ENCODE measurements at places on chromosomes 2 and 18. TPM values are rescaled to one million over a fixed set of nuclear protein-coding genes. Genes with fewer than 3 reads are reported as not detected.

The ANKRD23 gene
- 1.4 TPM for total RNA-seq

The CCDC121 gene
- total RNA-seq: 2.8 TPM

The ALKAL2 gene
- 0.72 TPM for total RNA-seq

- DNase-seq: no peak
These were observed 128.2 kb upstream of the TWIST2 start for GRCh38 chr2:238719641-238720040.

DNA sequence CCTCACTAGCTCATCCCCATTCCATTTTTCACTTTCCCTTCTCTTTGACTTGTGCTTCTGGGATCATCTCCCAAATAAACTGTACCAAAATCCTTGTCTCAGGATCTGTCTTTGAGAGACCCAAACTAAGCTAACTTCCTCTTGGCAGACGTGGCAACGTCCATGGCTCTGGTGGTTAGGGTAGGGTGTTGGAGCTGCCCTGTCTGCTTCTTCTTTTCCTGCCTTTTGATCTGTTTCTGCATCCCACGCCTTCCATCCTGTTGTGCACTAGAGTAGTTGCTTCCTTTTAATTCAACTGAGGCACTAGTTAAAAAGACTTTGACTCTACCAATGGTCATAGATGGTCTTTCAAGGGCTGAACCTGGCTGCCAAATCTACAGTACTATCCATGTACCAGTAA is 5.5 kb upstream of the MAP4K4 start:
- no peak for DNase-seq

- DNase-seq: no peak
These were observed 75.5 kb upstream of the FRZB start for GRCh38 chr2:182941919-182942318.

GRCh38 chr2:60355849-60356261 is 197.6 kb downstream of the BCL11A start:
- DNase-seq: no peak

GRCh38 chr2:240051697-240052096 is 1.6 kb downstream of the OR6B3 start:
- no peak for DNase-seq
